GM12864 (cell line): ENCODE measurements at places on chromosomes 1 and 21.

DNA sequence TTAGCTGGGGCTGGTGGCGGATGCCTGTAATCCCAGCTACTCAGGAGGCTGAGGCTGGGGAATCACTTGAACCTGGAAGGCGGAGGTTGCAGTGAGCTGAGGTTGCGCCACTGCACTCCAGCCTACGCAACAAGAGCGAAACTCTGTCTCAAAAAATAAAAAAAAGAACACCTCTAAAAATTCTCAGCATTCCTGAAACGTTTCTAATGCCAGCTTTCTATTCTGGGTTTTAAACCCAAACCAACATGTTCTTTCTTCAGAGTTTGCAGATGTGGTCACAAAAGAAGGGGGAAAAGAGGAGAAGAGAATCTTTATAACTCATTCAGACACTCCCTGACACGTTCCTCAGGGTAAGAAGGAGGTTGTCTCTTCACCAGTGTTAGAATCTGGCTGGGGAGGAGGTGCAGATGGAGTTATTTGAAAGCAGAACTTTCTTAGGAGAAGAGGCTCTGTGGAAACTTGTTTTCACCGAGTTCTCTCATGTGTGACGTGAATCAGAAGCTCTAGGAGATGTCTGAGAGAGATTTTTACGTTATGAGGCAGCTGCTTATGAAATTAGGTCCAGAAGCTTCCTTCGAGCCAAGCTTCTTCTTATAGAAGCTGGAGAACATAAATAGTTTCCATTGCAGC lies 17.8 kb upstream of the CNR2 start:
- no peak for DNase-seq

DNA sequence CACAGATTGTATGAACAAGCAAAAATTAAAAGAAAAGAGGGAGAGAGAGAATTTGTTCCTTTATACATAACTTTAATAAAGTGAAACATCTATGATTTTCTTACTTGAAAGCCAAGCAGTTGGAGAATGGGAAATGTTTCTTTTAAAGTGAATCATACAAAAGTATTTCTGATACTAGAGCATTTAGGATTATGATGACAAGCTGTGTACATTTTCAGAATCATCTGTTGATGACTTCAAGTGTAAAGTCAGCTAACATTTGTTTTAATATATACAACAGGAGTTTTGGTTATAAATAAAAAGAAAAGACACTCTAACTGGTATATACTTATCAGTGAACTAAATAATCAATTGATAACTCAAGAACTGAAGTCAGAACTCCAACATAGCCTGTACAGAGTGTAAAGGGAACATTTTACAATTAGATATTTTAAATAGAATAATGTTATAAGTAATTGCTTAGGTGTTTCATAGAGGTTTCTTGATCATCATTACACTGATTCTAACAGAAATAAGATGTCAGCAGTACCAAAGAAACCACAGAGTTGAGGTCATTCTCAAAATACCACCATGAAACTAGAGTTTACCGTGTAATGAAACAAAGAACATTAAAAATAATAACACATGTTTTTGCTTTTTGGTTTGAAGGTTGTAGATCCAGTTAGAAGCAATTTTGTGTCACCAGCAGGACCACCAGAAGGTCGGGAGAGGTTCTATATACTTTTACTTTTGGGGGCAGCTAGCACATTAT lies 103.4 kb downstream of the COL24A1 start:
- peak; percentile 12 for DNase-seq

- DNase-seq: no peak
Observed at GRCh38 chr1:36542962-36543515, 60.3 kb upstream of the CSF3R start.

GRCh38 chr1:3708791-3709190 lies 43.5 kb upstream of the CCDC27 start:
- DNase-seq: no peak

GRCh38 chr1:119324198-119324597 lies 44.4 kb upstream of the HAO2 start:
- peak; percentile 27 for DNase-seq

- DNase-seq: no peak
Observed at GRCh38 chr1:89606227-89606980, 26.5 kb upstream of the LRRC8C start.
